ENCODE measurements at places on chromosomes 13 and 19. TPM values are rescaled to one million over a fixed set of nuclear protein-coding genes. Genes with fewer than 3 reads are reported as not detected.

GRCh38 chr13:113337556-113337955, 26.4 kb downstream of the GRTP1 start:
- no peak for DNase-seq

DNA sequence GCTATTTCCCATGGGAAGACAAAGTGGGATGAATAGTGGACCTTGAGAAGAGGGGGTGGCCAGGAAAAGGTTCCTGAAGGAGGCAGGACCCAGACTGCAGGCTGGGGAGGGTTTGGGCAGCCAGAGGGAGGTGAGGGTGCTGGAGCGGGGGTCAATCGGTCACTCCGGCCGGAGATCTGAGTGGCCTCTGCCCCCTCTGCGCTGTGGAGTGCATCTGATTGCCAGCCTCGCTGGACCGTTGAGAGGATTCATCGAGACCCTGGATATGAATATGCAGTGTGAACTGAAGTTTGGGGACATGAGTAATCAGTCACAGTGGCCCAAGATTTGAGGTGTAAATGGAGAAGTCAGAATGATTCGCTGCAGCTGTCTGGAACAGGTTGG, 5.5 kb upstream of the ZNF580 start:
- DNase-seq = no peak

- DNase-seq = no peak
Observed at GRCh38 chr13:39100996-39101738, 62.9 kb downstream of the NHLRC3 start.

DNA sequence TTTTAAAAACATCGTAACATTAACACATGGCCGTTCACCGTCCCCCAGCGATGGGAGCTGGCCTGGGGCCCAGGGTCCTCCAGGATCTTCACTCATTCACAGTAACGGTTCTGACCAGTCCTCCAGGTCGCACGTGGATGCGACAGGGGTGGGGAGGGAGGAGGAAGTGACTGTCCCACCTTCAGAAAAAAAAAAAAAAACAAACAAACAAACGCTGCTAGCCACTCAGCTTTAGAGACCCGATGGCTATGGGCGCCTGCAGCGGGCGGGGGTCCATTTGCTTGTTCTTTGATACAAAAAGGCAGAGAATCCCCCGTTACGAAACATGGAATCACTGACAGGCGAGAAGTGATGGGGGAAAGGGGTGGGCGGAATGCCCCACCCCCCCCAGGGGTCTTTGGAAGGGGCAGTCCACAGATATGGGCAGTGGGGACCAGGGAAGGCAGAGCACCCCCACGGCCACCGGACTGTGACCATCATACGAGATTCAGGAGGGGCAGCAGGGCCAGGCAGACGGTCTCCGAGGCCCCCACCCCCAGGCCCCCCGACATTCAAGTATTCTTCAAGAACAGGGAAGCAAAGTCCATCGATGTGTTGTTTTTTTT, 13.3 kb downstream of the MKNK2 start:
- no peak for DNase-seq

DNA sequence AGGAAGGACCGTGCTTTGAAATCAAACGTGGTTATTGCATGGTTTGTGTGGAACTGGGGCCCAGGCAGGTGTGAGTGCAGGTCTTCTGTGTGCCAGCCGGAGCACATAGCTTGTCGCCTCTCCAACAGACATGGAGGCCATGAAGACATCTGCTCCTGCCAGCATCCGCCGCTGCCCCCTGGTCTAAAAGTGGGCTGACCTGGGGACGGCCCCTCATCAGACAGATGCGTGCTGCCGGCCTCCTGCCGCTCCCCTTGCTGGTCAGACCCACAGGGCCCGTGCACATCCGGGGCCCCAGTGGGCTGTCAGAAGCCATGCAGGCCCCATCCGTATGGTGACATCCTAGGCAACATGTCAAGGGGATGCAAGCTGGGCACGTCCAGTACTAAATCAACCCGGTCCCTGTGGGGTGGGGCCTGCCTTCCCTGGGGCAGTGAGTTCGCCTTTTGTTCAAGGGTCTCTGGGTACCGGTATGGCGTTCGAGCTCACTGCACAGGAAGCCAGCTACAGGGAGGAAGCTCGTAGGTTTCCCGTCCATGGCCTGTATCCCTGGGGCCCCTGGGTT, 88.0 kb upstream of the MCF2L start:
- no peak for DNase-seq

GRCh38 chr13:114043421-114044053, 69.7 kb upstream of the C13orf46 start:
- DNase-seq = no peak

- DNase-seq = peak; percentile 23
Observed at GRCh38 chr19:55384131-55384919, at the start of gene TMEM238. Gene TMEM238 (minus strand): TSS chr19:55384292. CDS start chr19:55384259, 33 bp downstream.

The BST2 gene
- 29.7 TPM for total RNA-seq

The CD177 gene
- not detected for total RNA-seq

GRCh38 chr19:5436106-5436947, 18.9 kb upstream of the ZNRF4 start:
- no peak for DNase-seq

DNA sequence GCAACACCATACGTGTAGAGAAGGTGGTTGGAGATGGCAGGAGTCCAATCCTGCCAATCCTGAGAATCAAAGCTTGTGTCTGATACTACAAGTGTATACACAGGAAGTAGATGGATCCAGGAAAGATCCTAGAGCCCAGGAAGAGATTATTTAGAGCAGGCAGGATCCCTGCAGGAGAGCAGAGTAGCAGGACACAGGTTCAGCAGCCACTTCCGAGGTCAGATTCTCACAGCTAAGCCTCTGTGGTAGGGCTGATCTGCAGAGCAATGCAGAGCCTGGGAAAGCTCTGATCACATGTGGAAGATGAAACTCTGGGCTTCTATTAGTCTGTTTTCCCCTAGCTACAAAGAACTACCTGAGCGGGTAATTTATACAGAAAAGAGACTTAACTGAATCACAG, 28.5 kb upstream of the ZNF331 start:
- DNase-seq = no peak

The PRDX2 gene
- 57.5 TPM for total RNA-seq

The C1QTNF9 gene
- 0.17 TPM for total RNA-seq

DNA sequence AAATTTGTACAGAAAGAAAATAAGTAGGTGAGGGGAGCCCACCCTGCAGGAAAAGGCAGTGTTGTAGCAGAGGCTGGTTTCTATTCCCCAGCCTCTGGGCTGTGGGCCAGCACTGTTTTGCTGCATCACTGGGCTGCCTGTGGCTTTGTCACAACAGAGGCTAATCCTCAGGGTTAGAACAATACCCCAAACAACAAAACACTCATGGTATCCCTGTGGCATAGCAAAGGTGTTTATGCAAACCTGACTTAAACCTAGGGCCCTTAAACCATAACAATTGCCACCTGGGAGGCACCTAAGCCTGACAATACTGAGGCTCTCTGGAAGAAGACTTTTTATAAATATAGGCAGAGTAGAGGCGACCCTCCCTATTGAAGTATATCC, 314.7 kb downstream of the OLFM4 start:
- no peak for DNase-seq

DNA sequence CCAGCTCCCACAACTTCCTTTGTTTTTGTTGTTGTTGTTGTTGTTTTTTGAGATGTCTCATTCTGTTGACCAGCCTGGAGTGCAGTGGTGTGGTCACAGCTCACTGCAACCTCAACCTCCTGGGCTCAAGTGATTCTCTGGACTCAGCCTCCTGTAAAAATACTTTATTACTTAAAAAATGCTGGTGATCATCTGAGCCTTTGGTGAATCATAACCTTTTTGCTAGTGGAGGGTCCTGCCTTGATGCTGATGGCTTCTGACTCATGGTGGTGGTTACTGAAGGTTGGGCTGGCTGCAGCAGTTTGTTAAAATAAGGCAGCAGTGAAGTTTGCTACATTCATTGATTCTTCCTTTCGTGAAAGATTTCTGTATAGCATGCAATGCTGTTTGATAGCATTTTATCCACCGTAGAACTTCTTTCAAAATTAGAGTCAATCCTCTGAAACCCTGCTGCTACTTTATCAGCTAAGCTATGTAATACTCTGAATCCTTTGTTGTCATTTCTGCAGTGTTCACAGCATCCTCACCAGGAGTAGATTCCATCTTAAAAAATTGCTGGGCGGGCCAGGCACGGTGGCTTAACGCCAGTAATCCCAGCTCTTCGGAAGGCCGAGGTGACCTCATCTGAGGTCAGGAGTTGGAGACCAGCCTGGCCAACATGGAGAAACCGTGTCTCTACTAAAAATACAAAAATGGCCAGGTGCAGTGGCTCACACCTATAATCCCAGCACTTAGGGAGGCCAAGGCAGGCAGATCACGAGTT, 18.0 kb downstream of the ARHGAP35 start:
- no peak for DNase-seq

The ZNF439 gene
- 6.2 TPM for total RNA-seq

The LGI4 gene
- 0.72 TPM for total RNA-seq

DNA sequence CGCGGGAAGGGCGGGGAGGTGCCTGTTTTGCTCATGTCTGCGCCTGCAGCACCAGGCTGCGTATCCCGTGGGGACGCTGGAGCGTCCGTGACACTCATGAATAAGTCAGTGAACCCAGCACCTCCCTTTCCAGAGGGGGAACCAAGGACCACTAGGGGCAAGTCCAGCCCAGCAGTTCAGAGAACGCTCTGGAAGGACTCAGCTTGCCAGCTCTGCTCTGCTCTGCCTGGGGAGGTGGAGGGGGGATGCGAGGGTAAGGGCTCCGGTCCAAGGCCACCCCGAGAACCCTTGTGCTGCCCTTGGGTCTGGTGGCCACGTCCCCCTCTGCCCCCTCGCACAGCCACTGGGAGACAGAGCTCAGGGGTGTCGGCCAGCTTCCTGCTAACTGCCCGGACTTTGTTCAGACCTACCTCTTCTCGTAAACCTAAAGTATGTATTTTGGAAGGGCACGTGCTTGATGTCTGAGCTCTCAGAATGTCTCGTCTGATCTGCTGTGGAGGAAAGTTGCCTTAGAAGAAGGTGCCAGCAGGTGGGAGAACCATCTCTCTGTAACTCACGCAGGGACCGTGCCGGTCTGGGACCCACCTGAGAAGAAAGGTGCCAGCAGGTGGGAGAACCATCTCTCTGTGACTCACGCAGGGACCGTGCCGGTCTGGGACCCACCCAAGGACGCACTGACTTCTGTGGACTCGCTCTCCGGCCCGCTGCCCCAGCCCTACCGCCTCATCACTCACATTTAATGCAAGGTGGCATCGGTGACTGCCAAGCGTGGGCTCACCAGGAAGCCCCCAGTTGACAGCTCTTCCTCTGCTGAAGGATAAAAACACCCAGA, 34.1 kb downstream of the TMEM255B start:
- DNase-seq = no peak

GRCh38 chr13:41905600-41906254, 55.2 kb downstream of the VWA8 start:
- peak; percentile 46 for DNase-seq

The PNMA8B gene
- total RNA-seq = not detected

The ZNF681 gene
- 1.7 TPM for total RNA-seq

Measured in CD8-positive, alpha-beta T cell (primary cell).